ENCODE measurements at places on chromosomes 6 and 20.

GRCh38 chr6:16841241-16841640 lies 80.0 kb upstream of the ATXN1 start:
- DNase-seq = no peak

GRCh38 chr6:3053231-3053508 lies 15.1 kb upstream of the RIPK1 start:
- no peak for DNase-seq

- DNase-seq = no peak
Measured at GRCh38 chr20:37737826-37738420, 44.1 kb downstream of the CTNNBL1 start.

- DNase-seq = no peak
Measured at GRCh38 chr6:110784610-110784979, 30.7 kb downstream of the CDK19 start.

GRCh38 chr6:126064257-126064747 lies 78.0 kb downstream of the TRMT11 start:
- DNase-seq = no peak

- DNase-seq = no peak
Measured at GRCh38 chr6:164208371-164208770, 793.9 kb downstream of the QKI start.

- DNase-seq = no peak
Measured at GRCh38 chr6:165218829-165219228, 90.6 kb downstream of the C6orf118 start.

Data from NCI-H446 (cell line).